Lung (tissue), 17 donors: ENCODE measurements at places on chromosomes 12 and 14. TPM values are rescaled to one million over a fixed set of nuclear protein-coding genes. Genes with fewer than 3 reads are reported as not detected.

DNA sequence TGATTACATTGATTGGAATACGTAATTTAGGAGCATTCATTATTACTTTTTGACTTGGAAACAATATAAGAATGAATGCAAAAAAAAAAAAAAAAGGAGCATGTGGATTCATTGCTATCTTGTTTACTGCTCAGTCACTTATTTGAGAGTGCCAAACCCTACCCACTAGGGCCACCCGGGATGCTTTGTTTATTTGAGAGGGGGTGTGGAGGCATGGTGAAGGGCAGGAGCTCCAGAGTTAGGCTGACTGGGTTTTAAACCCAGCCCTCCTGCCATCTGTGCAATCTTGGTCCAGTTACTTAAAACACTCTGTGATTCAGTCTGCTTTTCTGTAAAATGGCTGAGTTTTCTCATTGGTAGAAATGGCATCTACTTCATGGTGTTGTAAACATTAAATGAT, 195.2 kb downstream of the RAD51B start:
- H3K27ac ChIP-seq, result no peak overlapping the region
- no peaks in the 10 kb centered on the region for H3K27me3 ChIP-seq
- no peaks in the 10 kb centered on the region for H3K36me3 ChIP-seq

GRCh38 chr12:114780746-114781399, 96.9 kb upstream of the TBX3 start:
- H3K27ac ChIP-seq, result no peak overlapping the region
- no peaks in the 10 kb centered on the region for H3K27me3 ChIP-seq
- DNase-seq, result no peak
- H3K36me3 ChIP-seq, result no peaks in the 10 kb centered on the region
- no peak overlapping the region for H3K4me3 ChIP-seq

- no peak overlapping the region for H3K27ac ChIP-seq
- no peaks in the 10 kb centered on the region for H3K36me3 ChIP-seq
- no peak overlapping the region for H3K4me3 ChIP-seq
- no peaks in the 10 kb centered on the region for H3K27me3 ChIP-seq
- no peak for DNase-seq
Observed at GRCh38 chr12:104691721-104692556, 235.2 kb downstream of the CHST11 start.

The OR6C68 gene
- total RNA-seq, result not detected

The ACVR1B gene
- total RNA-seq, result 41.7 TPM

DNA sequence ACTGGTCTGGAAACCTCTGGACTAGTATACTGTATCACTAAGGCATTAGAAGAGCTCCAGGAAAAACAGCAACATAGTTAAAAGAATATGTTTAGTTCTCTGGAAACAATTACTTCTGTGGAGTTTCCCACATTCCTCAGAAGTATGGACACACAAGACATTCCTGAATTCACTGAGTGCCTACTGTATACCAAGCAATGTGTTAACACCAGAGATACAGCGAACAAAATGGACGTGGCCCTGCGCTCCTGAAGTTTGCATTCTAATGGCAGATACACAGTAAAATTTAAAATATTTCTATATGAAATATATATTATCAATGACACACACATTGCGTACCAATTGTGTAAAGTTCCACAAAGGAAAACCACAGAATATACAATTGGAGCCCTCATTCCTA, 1.1 kb downstream of the ANGEL1 start:
- H3K27me3 ChIP-seq, result no peaks in the 10 kb centered on the region
- H3K36me3 ChIP-seq, result peaks cover 14% of the 10 kb centered on the region
- H3K4me3 ChIP-seq, result no peak overlapping the region
- peak; percentile 17 for DNase-seq
- peaks cover 2% of the 10 kb centered on the region for H3K4me1 ChIP-seq
- peak overlapping the region; percentile 92 for H3K27ac ChIP-seq

GRCh38 chr12:15662303-15662980, 126.7 kb downstream of the EPS8 start:
- H3K27me3 ChIP-seq, result no peaks in the 10 kb centered on the region
- H3K36me3 ChIP-seq, result peaks cover 3% of the 10 kb centered on the region
- DNase-seq, result no peak
- no peaks in the 10 kb centered on the region for H3K4me1 ChIP-seq
- H3K4me3 ChIP-seq, result no peak overlapping the region
- no peak overlapping the region for H3K27ac ChIP-seq

The GALNT6 gene
- 7.4 TPM for total RNA-seq

The ARF6 gene
- 46.2 TPM for total RNA-seq

The EAPP gene
- 25.4 TPM for total RNA-seq

GRCh38 chr12:98817742-98818141, 172.7 kb downstream of the APAF1 start:
- DNase-seq, result no peak
- no peaks in the 10 kb centered on the region for H3K4me1 ChIP-seq
- H3K27me3 ChIP-seq, result no peaks in the 10 kb centered on the region

DNA sequence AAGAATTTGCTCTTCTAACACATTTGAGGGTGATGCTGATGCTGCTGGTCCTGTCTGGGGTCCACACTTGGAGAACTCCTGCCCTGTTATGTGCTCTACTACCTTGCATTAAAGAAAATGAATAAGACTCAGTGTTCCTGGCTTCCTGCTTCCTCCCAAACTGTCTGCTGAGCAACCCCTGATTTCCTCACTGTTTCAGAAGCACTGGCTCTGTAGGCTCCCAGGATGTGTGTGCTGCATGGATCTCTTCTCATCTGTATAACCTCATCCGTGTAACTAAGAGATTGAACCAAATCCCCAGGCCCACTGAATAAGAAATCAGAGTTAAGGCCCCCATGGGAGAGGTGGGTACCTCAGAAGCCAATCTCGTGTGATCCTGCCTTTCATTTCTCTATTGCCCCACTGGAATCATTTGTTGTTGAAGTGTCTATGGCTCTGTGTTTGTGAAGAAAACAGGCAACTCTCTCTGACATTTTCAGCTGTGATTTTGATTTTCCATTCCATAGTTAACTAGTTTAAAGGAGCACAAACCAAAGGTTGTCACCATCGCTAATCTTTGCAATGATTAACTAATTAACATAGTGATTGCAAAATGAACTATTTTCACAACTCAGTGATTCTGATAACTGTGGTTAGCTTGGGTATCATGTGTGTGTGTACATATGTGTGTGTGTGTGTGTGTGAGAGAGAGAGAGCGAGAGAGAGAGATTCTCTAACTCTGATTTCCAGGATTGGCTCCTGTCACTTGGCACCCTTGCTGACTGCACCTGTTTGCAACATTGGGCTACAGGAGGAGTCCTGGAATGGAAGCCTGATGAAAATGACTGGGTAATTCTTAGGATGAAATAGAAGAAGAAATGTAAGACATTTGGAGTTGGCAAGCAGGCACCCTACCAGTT, 196.2 kb downstream of the SLC38A4 start:
- H3K36me3 ChIP-seq, result no peaks in the 10 kb centered on the region
- DNase-seq, result no peak
- H3K4me3 ChIP-seq, result no peak overlapping the region
- H3K4me1 ChIP-seq, result no peaks in the 10 kb centered on the region
- H3K27me3 ChIP-seq, result no peaks in the 10 kb centered on the region

The NUAK1 gene
- total RNA-seq, result 14.1 TPM

The ACAD10 gene
- 38.6 TPM for total RNA-seq

DNA sequence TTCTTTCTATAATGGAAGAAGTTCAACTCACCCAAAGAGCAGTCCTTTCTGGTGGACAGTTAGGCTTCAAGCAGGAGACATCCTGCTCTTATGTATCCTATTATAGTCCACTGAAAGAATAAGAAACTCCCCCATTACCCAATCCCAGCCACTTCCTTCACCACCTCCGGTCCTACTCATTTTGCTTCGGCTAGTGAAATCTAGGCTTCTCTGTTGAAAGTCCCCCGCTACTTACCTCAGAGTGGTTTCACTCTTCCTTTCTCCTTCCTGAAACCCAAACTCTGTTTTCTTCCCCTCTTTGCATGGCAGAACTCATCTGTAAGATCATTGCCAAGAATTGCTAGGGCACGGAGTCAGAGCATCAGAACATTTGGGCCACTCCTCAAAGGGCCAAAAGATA, at the start of gene GPR84:
Gene GPR84, minus strand, starts transcription at position 74 of the 400 bp plus-strand sequence. CDS start 635 bp downstream, outside the sequence.
- no peak within 1 kb of the TSS for H3K27ac ChIP-seq
- peaks cover 3% of the 10 kb centered on the region for H3K27me3 ChIP-seq
- H3K4me1 ChIP-seq, result peaks cover 20% of the 10 kb centered on the region
- no peak within 1 kb of the TSS for H3K4me3 ChIP-seq
- H3K36me3 ChIP-seq, result no peaks in the 10 kb centered on the region

- H3K4me3 ChIP-seq, result peak overlapping the region; percentile 76
- peaks cover 7% of the 10 kb centered on the region for H3K36me3 ChIP-seq
- H3K4me1 ChIP-seq, result peaks cover 31% of the 10 kb centered on the region
- H3K27ac ChIP-seq, result peak overlapping the region; percentile 91
- H3K27me3 ChIP-seq, result no peaks in the 10 kb centered on the region
Observed at GRCh38 chr12:56221232-56221756, 428 bp downstream of the RNF41 start.

GRCh38 chr14:49614196-49614595, 6.2 kb downstream of the RPL36AL start:
- DNase-seq, result no peak
- H3K36me3 ChIP-seq, result peaks cover 16% of the 10 kb centered on the region
- H3K4me1 ChIP-seq, result no peaks in the 10 kb centered on the region
- no peaks in the 10 kb centered on the region for H3K27me3 ChIP-seq
- H3K27ac ChIP-seq, result no peak overlapping the region

The NACA gene
- total RNA-seq, result 1,240 TPM

GRCh38 chr14:32534145-32534544, 205.0 kb downstream of the AKAP6 start:
- DNase-seq, result no peak
- no peaks in the 10 kb centered on the region for H3K4me1 ChIP-seq
- H3K27me3 ChIP-seq, result no peaks in the 10 kb centered on the region
- no peak overlapping the region for H3K4me3 ChIP-seq
- H3K36me3 ChIP-seq, result no peaks in the 10 kb centered on the region

DNA sequence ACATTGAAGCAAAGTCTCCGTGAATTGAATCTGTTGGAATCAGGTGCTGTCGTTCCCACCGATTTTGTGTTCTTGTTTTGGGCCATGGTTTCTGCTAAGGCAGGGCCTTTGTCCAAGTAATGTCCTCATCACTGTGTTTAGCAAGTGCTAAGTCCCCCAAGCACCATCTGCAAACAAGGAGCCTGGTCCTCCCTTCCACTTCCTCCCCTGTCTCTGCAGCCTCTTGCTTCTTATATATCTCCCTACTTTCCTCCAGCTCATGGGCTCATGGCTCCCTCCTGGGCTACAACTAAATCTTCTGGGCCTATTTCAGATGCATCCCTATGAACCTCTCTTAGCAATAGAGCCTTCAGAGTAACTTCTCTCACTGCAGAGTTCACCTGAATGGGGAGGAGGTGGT, 25.8 kb upstream of the CMKLR1 start:
- no peaks in the 10 kb centered on the region for H3K36me3 ChIP-seq
- no peak overlapping the region for H3K27ac ChIP-seq
- H3K4me1 ChIP-seq, result peaks cover 2% of the 10 kb centered on the region

DNA sequence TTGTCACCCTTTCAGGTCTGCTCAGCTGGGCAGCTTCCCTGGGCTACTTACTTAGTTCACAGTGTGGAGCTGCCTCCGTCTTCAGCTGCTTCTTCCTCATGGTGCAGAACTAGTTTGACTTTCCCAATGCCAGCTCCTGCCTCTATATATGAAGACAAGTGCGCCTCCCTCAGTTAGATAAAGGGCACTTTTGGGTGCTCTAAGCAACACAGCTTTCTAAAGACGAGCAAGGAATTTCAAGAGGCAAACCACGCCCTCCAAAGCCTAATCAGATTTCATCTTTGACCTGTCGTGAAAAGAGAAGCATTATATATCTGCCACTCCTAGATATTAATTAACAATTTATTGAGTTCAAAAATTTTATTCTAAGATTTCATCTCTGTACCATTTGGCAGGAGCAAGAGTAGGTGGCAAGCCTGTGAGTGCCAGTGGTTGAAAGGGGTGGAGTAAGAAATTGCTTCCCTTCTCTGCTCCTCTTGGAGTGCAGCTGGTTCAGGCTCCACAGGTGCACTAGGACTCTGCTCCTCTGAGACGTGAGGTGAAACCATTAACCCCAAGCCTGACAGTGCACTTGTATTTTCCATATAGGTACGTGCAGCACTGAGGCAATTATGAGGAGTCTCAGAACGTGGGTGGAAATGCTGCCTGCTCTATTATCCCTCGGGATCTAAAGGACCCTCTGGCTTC, 2.1 kb upstream of the SLC11A2 start:
- H3K27ac ChIP-seq, result no peak overlapping the region
- no peak overlapping the region for H3K4me3 ChIP-seq
- peaks cover 6% of the 10 kb centered on the region for H3K4me1 ChIP-seq
- H3K36me3 ChIP-seq, result no peaks in the 10 kb centered on the region
- no peaks in the 10 kb centered on the region for H3K27me3 ChIP-seq
- peak; percentile 50 for DNase-seq

DNA sequence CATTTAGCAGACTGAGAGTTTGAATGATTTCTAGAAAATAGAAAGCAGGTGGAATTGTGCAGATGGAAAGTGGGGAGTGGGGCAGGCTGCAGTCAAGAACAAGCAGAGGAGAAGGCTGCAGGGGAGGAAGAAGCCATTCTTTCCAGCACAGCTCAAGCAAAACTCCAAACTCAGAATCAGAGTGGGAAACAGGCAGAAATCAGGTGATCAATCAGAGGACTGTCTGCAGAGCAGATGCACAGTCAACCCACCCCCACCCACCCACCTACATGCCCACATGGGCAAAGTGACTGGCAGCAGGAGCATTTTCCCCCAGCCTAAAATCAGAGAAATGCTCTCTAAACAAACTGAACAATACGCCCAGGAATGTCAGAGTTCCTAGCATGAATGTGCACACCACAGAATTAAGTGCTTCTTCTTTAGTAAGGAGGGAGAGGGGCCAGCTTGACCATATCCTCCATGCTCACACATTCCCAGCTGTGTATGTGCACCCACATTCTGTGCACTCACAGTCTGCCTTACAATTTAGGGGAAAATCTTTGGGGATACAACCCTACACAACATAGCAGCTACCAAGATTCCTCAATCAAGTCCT, 194.1 kb upstream of the PLEKHA5 start:
- no peaks in the 10 kb centered on the region for H3K27me3 ChIP-seq
- no peak overlapping the region for H3K27ac ChIP-seq

The CLEC4E gene
- total RNA-seq, result 15.3 TPM

DNA sequence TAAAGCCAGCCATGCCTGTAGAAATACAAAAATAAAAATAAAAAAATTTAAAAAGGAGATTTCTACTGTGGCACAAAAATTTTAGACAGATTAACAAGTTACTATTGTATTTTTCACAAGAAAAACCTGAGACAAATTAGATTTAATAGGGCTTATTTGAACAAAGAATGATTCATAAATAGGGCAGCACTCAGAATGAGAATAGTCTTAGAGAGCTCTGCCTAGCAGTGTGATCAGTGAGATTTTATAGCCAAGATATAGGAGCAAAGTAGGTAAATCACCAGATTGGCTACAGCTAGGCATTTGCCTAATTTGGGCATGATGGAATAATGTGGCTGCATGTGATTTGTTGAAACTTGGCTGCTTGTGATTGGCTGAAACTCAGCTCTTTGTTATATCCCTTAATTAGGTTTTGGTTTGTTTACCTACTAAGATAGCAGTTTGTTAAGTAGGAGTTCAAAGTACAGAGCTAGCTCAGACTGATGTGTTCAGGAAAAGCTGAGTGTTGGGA, 279.7 kb upstream of the TMTC1 start:
- H3K27ac ChIP-seq, result no peak overlapping the region
- H3K36me3 ChIP-seq, result no peaks in the 10 kb centered on the region
- DNase-seq, result no peak
- H3K4me1 ChIP-seq, result peaks cover 5% of the 10 kb centered on the region

GRCh38 chr12:47878293-47878917, 26.4 kb downstream of the VDR start:
- H3K36me3 ChIP-seq, result peaks cover 8% of the 10 kb centered on the region
- H3K27me3 ChIP-seq, result no peaks in the 10 kb centered on the region
- H3K27ac ChIP-seq, result no peak overlapping the region
- H3K4me1 ChIP-seq, result peaks cover 8% of the 10 kb centered on the region
- DNase-seq, result no peak

- H3K27ac ChIP-seq, result no peak overlapping the region
- no peaks in the 10 kb centered on the region for H3K36me3 ChIP-seq
- H3K27me3 ChIP-seq, result no peaks in the 10 kb centered on the region
- H3K4me1 ChIP-seq, result no peaks in the 10 kb centered on the region
- no peak overlapping the region for H3K4me3 ChIP-seq
Observed at GRCh38 chr12:59736786-59737185, 141.0 kb downstream of the SLC16A7 start.

The NR4A1 gene
- total RNA-seq, result 56.8 TPM

The TSPAN8 gene
- 11.8 TPM for total RNA-seq
